ENCODE measurements at places on chromosomes 12 and 14.

DNA sequence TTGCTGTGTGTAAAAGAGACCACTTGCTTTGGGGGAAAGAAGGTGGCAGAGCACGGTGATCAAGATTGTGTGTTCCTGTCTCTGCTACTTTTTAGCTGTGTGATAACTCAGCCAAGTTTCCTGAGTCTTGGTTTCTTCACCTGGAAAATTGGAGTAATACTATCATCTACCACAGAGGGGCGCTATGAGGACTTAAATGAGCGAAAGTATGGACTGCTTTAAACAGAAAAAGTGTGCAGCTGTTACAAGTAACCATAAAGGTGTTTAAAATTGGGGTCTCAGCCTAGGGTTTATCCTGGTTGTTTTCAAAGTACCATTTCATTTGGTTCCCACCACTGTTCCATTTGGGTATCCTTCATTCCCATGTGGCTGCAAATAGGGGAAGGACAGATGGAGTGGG, 65.9 kb upstream of the WSCD2 start:
- no peak for DNase-seq

GRCh38 chr14:100777818-100778525, 47.9 kb upstream of the MEG3 start:
- DNase-seq = no peak

- DNase-seq = no peak
These were observed 18.6 kb upstream of the MDM1 start for GRCh38 chr12:68350753-68351152.

DNA sequence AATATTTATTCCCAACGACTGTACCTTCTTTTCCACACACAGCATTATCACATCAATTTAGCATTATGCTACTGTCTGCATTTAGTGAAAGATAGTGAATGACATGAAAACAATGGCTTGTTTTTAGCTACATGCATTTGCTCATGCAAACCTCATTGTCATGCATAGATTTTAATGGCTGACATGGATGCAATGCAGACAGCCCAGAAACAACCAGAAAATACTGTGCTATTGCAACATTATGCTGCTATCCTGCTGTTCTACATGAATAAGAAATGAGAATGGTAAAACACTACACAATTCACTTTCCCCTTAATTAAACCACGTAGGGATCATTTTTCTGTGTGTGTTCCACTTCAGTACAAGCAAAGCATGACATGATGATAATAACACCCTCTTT, 90.8 kb downstream of the LIN7A start:
- DNase-seq = no peak

- DNase-seq = no peak
These were observed 114.0 kb downstream of the MSRB3 start for GRCh38 chr12:65392491-65392890.

DNA sequence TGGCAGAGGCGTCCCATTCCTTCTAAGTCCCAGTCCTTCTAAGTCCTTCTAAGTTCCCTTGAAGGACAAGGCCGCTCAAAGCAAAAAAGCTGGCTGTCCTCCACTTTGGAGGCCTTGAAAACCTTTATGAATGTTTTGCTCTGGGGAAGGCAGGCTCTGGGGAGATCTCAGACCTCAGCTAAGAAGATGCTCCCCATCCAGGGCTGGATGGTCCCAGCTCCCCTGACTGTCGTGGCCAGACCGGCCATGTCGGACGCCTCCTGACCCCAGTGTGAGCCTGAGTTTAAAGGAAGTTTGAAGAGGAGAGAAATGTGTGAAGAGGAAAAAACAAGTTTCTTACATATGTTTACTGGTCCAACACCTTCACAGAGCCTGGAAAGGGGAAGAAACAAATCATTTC, 5.9 kb downstream of the KRT84 start:
- no peak for DNase-seq

- DNase-seq = no peak
These were observed 253.9 kb upstream of the ARID2 start for GRCh38 chr12:45475594-45475993.

- no peak for DNase-seq
These were observed 9.8 kb downstream of the OR6J1 start for GRCh38 chr14:22634233-22634900.

- DNase-seq = no peak
These were observed 11.0 kb downstream of the CNOT2 start for GRCh38 chr12:70254225-70254624.

- no peak for DNase-seq
These were observed 7.8 kb downstream of the NT5DC3 start for GRCh38 chr12:103833095-103833775.

DNA sequence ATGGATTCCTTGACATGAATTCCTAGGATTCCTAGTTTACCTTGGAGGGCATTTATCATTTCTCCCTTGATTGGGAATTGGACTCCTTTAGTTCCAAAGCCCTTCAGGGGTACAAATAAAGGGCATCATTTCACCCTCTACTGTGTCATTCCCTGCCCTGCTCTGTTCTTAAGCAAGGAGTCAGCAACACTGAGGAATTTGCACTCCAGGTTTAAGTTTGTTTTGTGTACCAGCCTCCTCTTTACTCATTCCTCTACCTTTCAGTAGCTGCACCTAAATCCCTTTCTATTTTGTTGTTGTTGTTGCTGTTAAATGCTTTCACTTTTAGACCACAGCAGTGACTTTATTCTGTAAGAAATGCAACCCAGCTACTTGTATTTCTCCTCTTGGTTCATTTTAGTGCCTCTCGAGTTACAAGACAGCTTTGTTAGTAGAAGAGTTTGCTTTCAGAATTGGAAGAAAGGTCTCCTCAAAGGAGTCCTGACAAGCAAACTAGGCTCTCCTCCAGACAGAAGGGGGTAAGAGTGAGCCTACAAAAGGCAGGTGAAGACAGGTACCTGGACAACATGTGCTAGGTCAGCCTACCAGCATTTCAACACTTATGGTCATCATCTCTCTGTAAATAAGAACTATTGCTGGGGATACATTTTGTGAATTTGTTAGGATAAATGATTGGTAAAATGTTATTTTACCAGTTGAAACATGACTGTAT, 90.0 kb downstream of the RMST start:
- no peak for DNase-seq

DNA sequence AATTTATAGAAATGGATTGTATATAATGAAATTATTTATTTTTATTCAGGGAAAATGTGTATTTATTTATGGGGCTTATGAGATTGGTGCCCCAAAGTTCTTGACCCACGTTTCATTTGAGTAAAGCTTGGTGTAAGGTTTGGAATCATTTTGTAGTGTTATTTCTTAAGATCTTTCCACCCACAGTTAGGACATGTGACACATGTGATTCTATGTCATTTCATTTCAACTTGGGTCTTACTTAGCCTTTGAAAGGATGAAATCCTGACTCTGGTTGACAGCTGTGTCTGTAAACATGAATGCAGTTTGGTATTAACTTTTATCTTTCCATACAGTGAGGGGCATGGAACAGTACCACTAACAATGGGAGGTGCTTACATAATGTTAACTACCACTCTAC, 51.7 kb downstream of the FLRT2 start:
- no peak for DNase-seq

GRCh38 chr14:24826390-24826789, 192.4 kb upstream of the GZMB start:
- DNase-seq = no peak

DNA sequence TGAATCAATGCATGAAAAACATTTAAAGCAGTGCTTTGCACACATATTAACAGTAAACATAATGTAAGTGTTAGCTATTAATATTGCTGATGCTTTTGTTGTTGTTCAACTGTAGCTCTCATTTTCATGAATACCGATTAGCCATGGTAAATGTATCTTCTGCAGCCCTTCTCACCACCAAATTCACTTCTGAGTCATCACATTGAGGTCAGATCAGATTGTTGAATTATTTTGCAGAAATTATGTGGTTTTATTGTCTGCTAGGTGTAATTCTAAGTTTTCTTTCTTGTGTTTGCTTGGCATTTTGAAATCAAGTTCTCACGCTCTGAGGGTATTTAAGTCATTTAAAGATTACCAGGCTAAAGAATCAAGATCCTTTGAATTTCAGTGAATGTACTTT, 74.6 kb downstream of the AKAP6 start:
- DNase-seq = no peak

DNA sequence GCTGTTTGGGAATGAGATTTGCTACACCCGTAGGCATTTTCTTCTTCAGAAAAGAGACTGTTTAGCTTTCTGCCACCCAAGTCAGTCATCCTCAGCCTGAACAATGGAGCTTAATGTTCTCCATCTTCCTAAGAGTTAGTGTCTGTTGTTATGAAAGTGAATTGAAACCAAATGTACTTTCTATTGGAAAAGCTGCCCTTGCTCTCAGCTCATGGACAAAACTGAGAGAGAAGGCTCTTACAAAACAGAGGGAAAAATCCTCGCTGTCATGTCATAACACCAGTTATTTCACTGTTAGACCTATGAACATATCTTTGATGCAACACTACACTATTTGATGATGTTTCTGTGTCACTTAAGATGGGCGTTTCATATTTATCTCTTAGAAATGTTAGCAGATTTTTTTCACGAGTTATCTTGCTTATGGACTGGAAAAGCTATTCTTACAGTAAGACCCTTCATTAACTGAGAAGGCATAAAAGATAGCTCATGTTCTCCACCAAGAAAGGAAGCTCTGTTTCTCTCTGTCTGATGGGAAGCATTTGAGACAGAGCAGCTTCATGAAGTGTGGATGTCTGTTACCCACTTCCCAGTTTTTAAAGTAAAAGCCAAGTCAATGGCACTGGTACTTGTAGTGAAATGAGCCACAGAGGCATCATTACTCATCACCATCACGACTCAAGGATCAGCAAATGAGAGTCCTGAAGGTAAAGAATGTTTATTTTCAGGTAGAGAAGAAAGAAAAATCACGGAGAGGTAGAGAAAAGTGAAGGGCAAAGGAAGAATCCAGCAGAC, 483.9 kb downstream of the ZFP36L1 start:
- no peak for DNase-seq

DNA sequence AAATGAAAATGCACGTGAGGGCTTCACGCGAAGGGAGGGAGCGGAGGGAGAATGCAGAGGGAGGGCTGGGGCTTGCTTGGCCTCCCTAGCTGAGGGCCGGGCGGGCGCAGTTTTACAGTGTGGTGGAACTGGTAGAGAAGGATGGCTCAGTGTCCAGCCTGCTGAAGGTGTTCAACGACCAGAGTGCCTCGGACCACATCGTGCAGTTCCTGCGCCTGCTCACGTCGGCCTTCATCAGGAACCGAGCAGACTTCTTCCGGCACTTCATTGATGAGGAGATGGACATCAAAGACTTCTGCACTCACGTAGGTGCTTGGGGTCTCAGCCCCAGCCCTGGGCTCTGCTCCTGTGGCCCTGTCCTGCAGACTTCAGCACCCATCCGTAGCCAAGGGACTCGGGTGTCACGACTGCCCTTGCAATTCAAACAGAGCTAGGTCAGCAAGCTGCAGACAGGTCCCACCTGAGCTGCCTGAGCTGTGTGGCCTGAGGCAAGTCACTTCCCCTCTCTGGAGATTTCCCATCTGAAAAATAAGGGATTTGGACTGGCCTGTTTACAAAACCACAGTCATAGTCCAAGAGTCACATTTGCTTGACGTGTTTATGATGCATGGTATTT, 18.4 kb downstream of the OTUB2 start:
- DNase-seq = no peak

- DNase-seq = no peak
These were observed 1057.7 kb downstream of the VRK1 start for GRCh38 chr14:97854918-97855317.

- no peak for DNase-seq
These were observed 49.4 kb upstream of the TMCC3 start for GRCh38 chr12:94699801-94700200.

DNA sequence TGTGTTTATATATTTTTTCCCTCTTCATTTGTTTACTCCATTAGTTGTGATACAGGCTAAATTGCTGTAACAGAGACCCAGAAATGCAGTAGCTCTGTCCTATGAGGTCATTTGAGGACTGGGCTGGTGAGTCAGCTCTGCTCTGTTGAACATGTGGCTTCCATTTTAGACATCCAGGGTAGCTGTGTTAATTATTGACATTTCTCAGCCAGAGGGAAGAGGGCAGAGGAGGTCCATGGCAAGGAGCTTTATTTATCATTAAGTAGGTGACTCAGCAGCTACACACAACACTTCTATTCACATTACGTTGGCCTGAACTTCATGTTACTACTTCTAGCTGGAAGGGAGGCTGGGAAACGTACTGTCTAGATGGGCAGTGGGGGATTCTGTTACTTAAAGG, 85.4 kb downstream of the PTCSC3 start:
- DNase-seq = peak; percentile 79

DNA sequence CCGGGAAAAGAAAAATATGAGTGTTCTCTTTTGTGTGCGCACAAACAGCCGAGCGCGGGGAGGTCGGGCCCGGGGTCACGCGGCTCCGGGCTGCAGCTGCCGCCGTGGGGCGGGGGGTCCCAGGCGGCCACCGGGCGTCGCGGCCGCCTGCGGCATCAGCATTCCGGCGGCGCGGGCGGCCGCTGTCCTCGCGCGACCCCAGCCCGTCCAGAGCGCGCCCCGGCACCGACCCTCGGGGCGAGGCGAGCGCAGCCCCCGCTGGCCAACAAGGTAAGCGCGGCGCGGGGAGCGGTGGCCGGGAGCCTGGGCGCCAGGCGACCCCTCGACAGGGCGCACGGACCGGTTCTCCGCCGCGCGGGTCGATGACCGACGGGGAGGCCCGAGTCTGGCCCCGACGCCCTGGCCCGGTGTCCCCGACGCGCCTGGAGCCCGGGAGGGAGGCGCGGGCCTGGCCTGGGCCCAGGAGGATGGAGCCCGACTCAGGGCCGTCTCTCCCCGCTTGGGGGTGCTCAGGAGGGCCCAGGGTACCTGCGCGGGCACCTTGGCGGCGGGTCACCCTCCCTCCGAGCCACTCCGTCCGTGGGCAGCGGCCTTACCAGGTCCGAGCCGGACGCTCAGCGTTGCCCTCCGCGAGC, 103.9 kb upstream of the DIO3 start:
- no peak for DNase-seq

GRCh38 chr12:17528394-17528793, 561.6 kb downstream of the RERGL start:
- DNase-seq = no peak

- no peak for DNase-seq
These were observed 73.2 kb downstream of the TSPAN11 start for GRCh38 chr12:30999723-31000122.

DNA sequence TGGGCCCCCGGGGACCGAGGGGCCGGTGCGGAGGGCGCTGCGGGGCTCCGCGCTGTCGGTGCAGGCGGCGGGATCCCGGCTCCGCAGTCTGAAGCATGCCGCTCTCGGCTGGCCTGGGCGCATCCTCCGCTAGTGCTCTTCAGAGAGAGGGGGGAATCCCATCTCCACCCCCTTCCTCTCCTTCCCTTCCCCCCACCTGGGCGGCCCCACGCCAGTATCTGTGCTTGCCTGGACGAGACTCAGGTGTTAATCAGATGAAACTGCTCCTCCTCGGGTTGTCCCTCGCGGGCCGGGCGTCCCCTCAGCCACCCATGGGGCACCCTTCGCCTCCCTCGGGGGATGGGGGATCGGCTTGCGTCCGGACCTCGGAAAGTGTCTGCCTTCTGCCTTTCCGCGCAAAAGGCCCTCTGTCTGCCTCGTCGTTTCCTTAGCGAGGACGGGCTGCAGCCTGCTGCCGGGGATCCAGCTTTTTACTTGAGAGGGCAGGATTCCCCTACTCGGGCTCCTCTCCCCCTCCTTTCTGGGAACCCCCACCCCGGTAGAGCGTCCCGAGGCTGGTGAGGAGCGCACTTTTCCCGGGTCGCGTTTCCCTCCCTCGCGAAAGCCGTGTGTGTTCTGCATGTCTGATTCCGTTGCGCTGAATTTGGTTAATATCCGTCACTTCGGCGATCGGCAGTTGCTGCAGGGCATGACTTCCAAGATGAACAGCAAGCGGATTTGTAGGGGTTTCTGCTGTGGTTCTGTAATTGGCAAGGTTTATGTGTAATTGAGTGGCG, 1.1 kb downstream of the GPHN start:
- DNase-seq = no peak

Measured in non-pigmented ciliary epithelial cell (primary cell).